ENCODE measurements at places on chromosomes 2 and 18. TPM values are rescaled to one million over a fixed set of nuclear protein-coding genes. Genes with fewer than 3 reads are reported as not detected.
A peak's percentile ranks its signal among the peaks of the same experiment; 100 is the strongest.

The LBX2 gene
- polyA plus RNA-seq, result 0.52 TPM

The FAP gene
- polyA plus RNA-seq, result 89.9 TPM

The CRYGD gene
- polyA plus RNA-seq, result not detected

- no peak for DNase-seq
These were observed 17.0 kb downstream of the RNU4ATAC start for GRCh38 chr2:121547646-121548045.

DNA sequence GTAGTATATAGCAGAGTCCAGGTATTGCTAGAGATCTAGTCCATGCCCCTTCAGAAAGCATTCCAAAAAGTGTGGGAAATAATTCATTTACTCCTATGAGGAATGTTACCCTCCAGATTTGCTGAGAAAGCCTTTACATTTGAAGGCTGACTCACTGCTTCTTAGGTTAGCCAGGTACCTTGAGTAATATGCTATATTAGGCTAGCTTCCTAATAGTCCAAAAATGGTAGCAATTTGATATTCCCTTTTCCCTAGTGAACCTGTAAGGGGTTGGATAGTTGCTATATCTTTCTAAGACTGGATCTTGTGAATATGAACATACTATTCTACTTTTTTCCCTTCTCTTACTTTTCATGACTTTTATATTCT, 63.6 kb downstream of the SPOPL start:
- DNase-seq, result no peak

GRCh38 chr2:148876595-148877402, 1.8 kb downstream of the KIF5C start:
- peak; percentile 62 for DNase-seq

DNA sequence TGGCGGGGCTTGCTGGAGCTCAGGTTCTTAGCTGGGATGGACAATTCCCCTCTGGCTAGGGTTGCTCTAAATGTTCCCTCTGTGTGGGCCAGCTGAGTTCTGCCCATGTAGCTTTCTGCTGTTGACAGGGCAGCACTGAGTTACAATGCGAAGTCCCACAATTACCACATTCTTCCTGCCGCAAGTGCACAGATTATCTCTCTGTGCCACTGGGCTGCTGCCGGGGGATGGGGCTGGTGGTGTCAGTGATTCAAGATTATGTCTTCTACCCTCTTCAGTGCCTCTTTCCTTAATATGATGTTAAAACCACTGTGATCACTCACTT, 708.1 kb downstream of the SLC4A3 start:
- DNase-seq, result no peak

Measured in muscle of back (tissue), 13 donors.